ENCODE measurements at places on chromosomes 3 and 15.
A peak's percentile ranks its signal among the peaks of the same experiment; 100 is the strongest.

DNA sequence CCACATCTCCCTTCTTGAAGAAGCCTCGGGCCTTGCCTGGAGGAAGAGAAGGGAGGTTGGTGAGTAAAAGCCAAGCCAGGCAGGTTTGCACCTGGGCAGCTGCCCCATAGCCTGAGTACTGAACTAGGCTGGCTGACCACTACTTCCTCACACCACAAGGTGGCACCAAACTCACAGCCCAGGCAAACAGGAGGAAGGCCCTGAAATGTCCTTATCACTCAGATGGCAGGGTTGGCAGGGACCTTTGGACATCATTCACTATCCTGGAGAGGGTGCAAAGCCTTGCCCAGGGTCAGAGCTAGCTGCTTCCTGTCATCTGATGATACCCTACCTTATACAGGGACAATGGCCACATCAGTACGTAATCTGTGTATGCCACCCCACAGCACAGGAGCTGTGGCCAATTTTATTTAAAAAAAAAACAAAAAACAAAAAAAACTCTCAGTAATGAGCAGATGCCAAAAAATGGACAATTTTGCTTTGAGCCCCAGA is 2.2 kb upstream of the GRAMD2A start:
- DNase-seq = peak; percentile 74

- no peak for DNase-seq
Observed at GRCh38 chr15:78072080-78072892, 5.2 kb downstream of the TBC1D2B start.

DNA sequence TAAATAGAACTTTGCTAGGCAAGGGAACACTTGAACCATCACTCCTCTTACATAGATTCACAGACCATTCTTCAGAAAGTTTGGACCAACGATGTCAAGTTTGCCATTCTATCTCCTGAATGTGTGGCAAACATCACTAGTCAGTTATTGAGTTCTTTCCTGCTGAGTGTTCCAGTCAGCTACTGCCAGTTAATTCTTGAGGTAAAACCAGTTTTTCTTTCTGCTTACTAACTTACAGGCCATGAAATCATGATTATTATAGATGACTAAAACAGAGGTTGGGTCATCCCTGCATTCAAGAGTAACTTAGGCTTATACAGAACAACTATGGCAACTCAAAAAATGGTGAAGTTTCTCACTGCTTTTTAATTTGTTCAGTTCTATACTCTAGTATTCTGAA is 88.2 kb downstream of the AP4E1 start:
- DNase-seq = no peak

GRCh38 chr3:186001842-186002241 is 64.0 kb upstream of the TRA2B start:
- no peak for DNase-seq

DNA sequence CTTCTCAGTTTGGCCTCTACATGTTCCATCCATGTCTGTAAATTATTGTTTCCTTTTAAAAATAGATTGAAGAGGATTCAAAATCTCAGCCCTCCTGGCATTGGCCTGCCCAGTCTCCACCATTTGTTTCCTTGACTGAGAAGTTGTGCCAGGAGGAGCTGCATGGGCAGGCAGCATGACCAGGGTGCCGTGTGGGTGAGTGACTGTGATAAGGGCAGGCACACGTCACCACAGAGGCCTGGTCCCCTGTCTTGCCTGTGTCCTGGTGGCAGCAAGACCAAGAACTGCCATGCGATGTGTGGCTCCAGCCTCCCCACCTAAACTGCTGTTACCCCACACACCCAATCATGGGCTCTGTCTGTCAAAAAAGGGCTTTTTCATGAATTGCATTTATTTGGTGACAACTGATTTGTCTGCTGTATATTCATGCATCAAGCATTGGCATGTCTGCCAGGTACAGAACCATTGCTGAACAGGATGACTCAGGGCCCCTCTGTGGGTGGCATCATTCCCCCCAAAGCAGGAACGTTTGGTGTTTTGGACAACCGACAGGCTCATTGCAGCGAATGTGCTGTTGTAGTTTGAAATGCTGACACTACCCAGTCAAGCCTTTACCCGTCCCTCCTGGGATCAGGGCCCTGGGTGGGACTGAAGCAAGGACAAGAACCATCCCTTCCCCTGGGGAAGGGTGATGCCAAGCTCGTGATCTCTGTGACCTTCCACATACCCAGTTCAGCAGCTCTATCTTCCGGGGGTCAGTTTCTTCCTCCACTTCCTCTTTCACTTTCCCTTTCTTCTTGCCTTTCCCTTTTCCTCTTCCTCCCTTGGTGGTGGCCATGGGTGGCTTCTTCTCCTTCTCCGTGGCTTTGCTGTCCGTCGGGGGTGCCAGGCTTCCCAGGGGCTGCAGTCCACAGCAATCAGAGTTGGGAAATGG is 51.6 kb downstream of the TRPM1 start:
- DNase-seq = no peak

- no peak for DNase-seq
Observed at GRCh38 chr15:80003171-80003570, 32.2 kb upstream of the BCL2A1 start.

DNA sequence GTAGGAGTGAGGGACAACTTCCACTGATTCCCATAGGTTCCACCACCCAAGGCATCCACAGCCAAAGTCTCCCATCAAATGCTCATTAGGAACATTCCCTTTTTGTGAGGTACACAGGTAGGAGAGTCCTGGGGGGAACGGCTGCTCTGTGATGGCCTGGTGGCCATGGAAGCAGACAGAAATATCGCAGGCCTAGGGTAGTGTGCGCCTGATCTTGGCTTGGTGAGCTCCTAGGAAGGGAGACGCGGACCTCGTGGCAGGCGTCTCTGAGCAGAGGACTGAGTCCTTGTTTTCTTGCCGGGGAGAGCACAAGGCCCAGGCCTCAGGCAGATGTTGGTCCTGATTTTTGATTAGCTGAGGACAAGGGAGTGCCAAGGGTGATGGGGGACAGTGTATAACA is 99.5 kb downstream of the SNRPN start:
- DNase-seq = no peak

DNA sequence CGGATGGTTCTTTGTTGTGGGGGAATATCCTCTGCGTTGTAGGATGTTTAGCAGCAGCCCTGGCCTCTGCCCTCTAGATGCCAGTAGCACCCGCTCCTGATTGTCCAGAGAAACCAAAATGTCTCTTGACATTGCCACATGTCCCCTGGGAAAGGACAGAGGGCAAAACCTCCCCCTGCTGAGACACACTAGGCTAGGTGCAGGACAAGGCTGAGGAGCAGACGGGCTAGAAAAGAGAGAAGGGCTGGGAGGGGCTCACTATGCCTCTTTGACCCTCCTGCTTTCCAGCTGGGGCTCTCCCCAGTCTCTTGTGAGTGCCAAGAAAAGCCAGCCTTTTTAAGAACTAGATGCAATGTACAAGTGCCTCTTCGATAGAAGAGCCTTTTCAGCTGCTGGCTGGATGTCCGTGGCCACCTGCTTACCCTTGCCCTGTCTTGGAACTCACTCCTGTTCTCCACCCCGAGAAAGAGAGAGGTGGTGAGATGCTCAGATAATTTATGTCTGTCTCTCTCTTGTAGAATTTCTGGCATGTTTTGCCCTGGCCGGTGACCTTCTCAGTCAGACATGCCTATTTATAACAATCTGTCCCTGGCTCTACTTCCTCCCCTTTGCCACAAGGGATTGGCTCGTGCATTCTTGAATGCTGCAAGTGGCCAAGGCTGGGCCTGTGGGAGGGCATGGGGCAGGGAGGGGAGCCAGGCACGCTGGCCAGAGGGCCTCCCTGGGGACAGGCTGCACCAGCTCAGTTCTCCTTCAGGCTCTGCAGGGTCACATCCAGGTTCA is 142.6 kb downstream of the RPLP1 start:
- DNase-seq = peak; percentile 68

GRCh38 chr3:122626515-122627180 is 49.2 kb downstream of the PARP15 start:
- DNase-seq = no peak

DNA sequence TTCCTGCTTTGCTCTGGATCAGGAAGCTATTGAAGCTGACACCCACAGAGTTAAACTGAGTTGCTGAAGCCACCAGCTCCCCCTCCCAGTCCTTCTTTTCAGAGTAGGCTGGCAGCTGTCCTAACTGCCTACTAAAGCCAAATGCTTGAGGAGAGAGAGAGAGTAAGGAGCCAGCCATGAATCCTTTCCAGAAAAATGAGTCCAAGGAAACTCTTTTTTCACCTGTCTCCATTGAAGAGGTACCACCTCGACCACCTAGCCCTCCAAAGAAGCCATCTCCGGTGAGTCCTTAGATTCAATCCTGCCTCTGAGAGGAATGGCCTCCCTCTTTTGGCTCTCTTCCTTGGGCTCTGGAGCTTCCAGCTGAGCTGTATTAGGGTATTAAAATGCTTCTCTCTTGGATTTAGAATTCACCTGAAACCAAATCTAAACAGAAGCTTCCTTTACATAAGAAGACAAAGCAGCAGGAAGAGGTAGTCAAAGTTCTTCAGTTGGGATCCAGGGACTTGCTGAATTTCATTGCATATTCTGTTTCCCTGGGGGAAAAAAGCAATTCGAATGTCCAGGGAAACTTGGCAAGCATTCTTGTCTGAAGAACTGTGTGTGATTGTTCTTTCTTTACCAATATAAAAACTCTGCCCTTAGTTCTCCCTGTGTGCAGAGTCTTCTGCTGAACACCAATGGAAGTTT is at the start of gene SLC15A2:
Gene SLC15A2, plus strand, starts transcription at position 101 of the 690 bp plus-strand sequence. Its CDS starts 76 bp downstream, at position 177.
- no peak for DNase-seq

DNA sequence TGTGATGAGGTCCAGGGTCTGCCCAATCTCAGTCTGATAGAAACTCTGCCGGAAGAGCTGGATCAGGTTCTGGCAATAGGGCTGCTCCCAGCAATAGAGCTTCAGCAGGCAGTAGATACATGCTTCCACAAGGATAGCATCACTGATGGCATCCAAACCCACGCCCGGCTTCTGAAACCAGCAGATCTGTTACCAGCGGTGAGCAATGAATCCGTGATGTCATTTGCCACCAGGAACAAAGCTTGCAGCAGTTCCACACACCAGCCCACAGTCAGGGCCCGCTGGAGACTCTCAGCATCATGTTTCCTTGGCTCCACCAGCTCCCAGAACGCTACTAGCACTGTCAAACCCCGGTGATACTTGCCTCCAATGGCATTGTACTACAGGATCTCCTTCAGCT is 19.3 kb upstream of the TTBK2 start:
- DNase-seq = no peak

- DNase-seq = no peak
Observed at GRCh38 chr15:98690272-98690950, 42.1 kb downstream of the IGF1R start.

DNA sequence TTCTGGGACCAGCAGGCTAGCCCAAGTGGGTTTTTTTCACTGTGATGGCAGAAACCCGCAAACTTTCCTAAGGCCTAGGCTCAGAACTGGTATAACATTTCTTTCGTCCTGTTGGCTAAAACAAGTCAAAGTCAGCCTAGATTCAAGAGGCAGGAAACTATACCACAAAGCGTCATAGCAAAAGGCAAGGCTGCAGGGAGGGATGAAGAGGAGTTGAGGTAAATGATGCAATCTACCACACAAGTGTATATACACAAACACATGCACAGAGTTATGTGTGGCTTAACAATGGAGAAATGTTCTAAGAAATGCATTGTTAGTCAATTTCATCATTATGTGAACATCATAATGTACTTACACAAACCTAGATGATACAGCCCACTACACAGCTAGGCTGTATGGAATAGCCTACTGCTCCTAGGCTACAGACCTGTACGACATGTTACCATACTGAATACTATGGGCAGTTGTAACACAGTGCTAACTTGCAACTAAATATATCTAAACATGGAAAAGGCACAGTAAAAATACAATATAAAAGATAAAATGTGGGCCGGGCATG is 225.6 kb downstream of the TBL1XR1 start:
- DNase-seq = no peak

DNA sequence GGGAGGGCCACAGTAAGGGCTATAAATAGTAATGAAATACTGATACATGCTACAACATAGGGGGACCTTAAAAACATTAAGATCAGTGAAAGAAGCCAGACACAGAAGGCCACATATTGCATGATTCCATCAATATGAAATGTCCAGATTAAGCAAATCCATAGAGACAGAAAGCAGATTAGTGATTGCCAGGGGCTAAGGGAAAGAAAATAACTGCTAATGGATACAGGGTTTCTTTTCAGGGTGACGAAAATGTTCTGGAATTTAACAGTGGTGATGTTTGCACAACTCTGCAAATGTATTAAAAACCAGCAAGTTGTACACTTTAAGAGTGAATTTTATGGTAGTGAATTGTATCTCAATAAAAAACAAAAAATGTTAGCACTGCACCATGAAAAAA is 37.0 kb downstream of the PIK3R4 start:
- DNase-seq = no peak

DNA sequence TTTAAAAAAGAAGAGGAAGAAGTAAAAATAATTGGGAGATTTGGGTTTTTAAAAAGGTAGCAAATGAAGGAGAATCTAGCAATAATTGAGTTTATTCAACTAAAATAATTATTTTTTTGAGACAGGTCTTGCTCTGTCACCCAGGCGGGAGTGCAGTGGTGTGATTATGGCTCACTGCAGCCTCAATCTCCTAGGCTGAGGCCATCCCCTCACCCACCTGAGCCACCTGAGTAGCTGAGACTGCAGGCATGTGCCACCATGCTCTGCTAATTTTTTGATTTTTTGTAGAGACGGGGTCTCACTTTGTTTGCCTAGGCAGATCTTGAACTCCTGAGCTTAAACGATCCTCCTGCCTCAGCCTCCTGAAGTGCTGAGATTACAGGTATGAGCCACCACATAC is 27.7 kb upstream of the ARF4 start:
- DNase-seq = no peak

DNA sequence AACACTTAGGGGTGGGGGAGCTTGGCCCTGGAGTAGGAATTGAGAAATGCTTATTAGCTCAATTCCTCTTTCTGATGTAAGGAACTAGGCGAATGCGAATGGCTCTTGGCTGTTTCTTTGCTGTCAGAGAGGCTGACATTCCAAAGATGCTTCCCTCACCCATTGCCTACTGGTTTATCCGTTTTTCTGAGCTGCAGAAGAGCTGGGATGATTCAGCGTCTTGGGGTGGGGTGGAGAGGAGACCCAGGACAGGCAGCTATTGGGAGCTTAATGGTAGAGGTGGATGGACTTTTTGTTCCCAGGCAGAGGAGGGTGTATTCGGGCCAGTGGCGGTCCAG is 9.8 kb downstream of the PLEKHO2 start:
- peak; percentile 61 for DNase-seq

DNA sequence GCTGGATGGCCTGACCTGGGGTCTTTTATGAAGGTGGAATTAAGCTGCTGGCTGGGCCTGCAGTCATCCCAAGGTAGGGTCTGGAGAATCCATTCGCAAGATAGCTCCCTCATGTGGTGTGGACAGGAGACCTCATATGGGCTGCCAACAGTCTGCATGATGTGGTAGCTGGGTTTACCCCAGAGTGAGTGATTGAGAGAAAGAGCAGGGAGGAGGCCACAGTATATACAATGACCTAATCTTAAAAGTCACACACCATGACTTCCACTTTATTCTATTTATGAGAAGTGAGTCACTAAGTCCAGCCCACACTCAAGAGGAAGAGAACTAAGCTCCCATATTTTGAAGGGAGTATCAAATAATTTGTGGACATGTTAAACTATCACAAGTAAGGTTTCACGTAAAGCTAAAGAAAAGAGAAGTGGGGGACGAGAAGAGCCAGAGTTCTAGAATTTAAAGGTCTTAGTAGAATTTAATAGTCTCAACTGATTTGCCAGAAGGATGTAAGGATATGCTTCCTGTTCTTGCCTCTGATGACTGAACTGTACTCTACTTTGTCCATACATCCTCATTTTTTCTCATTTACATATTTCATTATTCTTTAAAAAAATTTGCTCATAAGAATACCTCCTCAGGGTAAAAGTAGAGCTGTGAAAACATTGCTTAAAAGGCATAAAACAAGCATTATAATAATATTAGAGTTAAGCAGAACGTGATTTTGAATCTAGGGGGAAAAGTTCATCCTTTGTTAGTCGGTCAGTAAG is 184.4 kb downstream of the PEX5L start:
- DNase-seq = peak; percentile 80

- no peak for DNase-seq
Observed at GRCh38 chr15:91488452-91488851, 365.1 kb upstream of the SLCO3A1 start.

Measured in MG63 (cell line).